NCI-H1436 treated with DMSO at 0.1 percent for 48 hours (cell line): ENCODE measurements at places on chromosomes 3 and 15.
A peak's percentile ranks its signal among the peaks of the same experiment; 100 is the strongest.

DNA sequence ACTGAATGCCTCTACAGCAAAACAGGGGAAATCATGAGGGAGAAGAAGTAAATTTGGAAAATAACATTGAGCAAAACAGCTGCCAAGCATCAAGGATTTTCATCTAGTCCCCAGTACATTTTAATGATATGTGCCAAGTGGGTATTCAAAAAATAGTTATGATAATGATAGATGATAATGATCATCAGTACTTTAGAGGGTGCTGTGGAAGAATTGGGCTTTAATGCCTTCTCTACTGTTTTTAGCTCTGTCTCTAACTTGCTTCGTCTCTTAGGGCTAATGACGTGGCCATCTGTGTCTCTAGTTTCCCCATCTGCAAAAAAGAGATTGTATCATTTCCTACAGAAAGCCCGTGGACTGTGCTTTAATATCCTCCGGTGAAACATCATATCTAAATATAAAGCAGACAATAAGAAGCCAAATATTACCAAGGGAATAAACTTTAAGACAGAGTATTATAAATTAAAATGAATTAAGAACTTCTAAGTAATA is 10.2 kb upstream of the FSIP1 start:
- no peak for DNase-seq

- DNase-seq, result no peak
These were observed 6.7 kb downstream of the PCYT1A start for GRCh38 chr3:196280689-196281440.

GRCh38 chr3:190224863-190225692 is 97.2 kb downstream of the CLDN1 start:
- DNase-seq, result no peak

DNA sequence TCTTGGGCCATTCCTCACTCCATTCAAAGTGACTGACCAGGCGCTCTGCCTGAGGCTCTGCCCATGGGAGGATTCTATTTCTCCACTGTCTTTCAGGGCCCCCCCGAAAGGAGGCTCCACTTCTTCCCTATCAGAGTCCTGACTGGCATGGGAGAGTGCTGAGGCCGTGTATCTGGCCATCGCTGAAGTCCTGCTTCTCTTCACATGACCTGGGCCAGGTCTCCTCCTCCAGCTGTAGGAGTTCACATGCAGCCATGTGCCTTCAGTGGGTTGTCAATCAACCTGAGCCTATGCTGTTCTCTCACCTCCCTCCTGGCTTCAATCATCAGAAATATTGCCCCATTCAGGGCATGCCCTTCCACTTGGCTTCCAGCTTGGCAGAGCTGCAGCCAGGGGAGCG is 12.8 kb upstream of the APBA2 start:
- DNase-seq, result no peak

DNA sequence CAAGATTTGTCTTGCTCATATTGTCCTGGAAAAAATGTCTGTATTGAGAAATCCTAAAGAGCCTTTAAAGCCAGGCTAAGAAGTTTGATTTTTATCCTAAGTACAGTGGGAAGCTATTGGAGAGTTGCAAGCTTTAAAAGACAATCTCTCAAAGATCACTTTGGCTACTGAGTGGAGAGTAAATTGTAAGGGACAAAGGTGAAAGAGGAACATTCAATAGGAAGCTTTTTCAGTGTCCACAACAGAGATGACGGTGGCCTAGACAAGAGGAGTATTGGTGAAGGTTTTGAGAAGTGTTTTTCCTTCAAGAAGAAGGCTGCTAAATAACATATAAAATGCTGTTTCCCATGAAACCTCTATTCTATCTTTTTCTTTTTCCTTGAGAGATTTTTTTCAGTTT is 249.5 kb upstream of the IL12A start:
- no peak for DNase-seq

GRCh38 chr15:100292010-100292409 is 49.8 kb downstream of the ADAMTS17 start:
- no peak for DNase-seq

GRCh38 chr15:73882761-73883419 is 9.5 kb downstream of the TBC1D21 start:
- no peak for DNase-seq

DNA sequence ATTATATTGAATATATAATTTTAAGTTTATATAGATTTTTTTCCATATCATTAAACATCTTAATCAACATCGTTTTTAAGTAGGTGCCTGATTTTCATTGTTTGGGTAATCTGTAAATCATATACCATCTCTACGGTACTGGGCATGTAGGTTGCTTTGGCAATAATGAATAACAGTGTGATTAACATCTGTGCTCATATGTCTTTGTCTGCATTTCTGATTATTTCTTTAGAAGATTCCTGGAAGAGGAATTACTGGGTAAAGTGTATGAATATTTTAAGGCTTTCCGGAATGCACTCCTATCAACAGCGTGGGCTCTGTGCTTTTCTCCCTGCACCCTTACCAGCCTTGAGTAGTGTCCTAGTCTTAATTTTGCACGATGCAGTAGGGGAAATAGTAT is 119.8 kb upstream of the LIPC start:
- DNase-seq, result no peak

GRCh38 chr3:149197669-149198068 is 24.0 kb downstream of the CP start:
- no peak for DNase-seq

DNA sequence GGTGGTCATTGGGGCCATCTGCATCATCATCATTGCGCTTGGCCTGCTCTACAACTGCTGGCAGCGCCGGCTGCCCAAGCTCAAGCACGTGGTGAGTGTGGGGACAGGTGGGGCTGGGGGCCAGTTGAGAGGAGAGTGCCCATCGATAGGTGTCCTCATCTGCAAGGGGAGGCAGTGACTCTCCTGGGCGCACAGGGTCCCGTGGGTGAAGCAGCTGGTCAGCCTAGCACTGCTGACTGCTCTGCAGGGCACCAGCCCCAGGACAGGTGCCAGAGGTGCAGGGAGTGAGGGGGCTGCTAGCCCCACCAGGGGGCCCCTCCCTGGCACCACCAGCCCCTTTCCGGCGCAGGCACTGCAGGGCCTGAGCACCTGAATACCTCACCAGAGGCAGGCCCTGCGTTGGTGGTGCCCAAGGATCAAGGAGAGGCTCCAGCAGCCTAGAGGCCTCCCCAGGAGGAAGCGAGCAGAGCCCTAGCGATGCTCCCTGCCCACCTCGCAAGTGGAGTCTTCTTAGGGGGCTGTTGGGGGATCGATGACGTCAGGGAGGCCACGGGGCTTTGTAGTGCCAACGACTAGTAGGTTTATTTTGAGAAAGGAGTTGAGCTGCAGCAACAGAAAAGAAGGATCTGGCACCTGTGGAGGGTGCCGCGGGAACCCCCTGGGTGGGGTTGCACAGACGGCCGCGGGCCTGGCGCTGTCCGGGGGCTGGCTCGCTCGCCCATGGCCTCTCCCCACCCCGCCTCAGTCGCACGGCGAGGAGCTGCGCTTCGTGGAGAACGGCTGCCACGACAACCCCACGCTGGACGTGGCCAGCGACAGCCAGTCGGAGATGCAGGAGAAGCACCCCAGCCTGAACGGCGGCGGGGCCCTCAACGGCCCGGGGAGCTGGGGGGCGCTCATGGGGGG is 976 bp upstream of the ABTB1 start:
- DNase-seq, result no peak

GRCh38 chr3:132432639-132433038 is 15.3 kb downstream of the DNAJC13 start:
- DNase-seq, result no peak

- DNase-seq, result no peak
These were observed 72.0 kb downstream of the DHX30 start for GRCh38 chr3:47874913-47875312.

GRCh38 chr15:74291101-74292071 is 55.3 kb downstream of the CCDC33 start:
- peak; percentile 95 for DNase-seq
